ENCODE measurements at places on chromosomes 2 and 18. TPM values are rescaled to one million over a fixed set of nuclear protein-coding genes. Genes with fewer than 3 reads are reported as not detected.
A peak's percentile ranks its signal among the peaks of the same experiment; 100 is the strongest.

- no peak for DNase-seq
Observed at GRCh38 chr2:52077159-52077558, 1045.2 kb upstream of the NRXN1 start.

GRCh38 chr2:214577769-214578168 lies 166.9 kb downstream of the VWC2L start:
- no peak for DNase-seq

GRCh38 chr18:58269931-58270330 lies 225.9 kb downstream of the NEDD4L start:
- no peak for DNase-seq

- no peak for DNase-seq
Observed at GRCh38 chr18:32373995-32374394, 96.7 kb downstream of the GAREM1 start.

DNA sequence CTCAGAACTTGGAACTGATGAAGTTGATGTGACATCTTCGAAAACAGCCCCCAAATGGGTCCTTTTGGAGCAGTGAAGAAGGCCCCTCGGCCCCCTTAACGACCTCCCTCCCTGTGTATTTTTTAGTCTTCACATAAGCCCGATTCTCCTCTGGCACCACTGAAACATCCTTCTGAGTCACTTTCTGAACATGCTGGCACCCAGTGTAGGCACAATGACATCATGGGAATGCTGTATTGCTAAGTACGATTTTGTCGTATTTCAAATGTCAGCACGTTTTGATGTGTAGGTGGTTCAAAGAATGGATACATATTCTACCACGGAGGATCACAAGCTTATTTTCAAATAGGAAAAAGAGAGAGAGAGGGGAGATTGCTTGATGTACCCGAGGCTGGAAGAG lies 111.7 kb upstream of the RIOK3 start:
- no peak for DNase-seq

- DNase-seq, result no peak
Observed at GRCh38 chr2:6930923-6931647, 13.9 kb downstream of the RNF144A start.

Gene CRYBA2
- total RNA-seq, result not detected

Gene DYSF
- 23.1 TPM for total RNA-seq

DNA sequence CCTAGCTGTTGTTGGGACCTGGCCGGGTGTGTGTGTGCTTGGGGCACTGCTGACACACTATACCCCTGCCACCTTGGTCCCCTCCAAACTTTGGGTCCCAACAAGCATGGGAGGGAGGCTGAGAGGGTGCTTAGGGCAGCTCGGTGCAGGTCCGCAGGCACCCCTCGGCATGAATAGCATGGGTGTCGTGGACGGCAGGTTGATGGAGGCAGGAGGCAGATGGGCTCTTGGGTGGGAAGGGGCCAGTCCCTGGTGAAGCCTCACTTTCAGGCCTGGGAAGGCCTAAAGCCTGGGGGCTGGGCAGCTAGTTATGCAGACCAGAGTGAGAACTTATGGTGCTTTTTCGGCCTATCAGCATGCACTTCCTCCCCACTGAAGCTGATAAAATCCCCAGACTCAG lies 164.2 kb downstream of the CDH19 start:
- no peak for DNase-seq

Gene PNKD
- 33.9 TPM for total RNA-seq

Gene IL36RN
- total RNA-seq, result not detected

- no peak for DNase-seq
Observed at GRCh38 chr2:127695491-127696472, 5.5 kb upstream of the SFT2D3 start.

Gene MALL
- 38.5 TPM for total RNA-seq

Gene BOLL
- total RNA-seq, result not detected

DNA sequence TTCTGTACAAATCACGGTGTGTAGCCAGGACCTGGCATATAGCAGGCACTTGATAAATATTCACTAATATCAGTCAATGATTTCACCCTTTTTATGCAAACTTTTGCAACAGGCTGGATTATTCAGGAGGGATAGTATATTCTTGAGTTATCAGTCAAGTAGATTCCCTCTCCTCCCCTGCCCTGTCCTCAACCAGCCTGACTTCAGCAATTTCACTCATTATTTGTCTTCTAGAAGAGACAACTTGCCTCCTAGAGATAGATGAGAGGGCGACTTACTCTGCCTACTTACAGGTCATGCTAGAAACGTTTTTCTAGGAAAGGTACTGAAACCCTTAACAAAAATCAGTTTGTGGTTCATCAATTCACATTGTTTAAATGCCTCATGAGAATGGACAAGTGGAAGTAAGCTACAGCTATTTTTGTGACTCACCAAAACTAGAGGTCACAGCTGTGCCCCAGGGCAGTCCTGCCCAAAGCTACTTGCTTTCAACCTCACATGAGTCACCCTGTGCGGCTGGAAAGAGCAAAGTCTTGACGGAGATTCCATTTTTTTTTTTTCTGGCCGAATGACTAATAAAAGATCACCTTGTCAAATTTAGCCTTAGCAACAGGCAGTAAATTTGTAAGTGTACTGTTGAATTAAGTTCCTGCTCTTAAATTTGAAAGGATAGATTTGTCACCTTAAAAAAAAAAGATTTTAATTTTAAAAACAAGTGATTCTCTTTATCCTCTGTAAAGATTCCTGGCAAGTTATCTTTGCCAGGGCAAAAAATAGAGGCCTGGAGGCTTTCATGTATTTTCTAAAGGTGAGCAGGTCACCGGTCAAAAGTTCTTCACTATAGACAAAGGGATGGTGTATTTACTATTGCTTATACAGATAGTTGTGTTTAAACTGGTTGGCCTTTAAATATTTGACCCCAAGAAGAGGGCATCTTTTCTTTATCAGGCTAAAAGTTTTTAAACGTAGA lies 109.0 kb upstream of the SLC35G4 start:
- DNase-seq, result no peak

Gene GPAT2
- 4.3 TPM for total RNA-seq

Gene CYB5A
- total RNA-seq, result 547 TPM

Gene CCDC74A
- total RNA-seq, result 3.3 TPM

Gene UPP2
- not detected for total RNA-seq

- DNase-seq, result no peak
Observed at GRCh38 chr2:240603846-240604245, 17.3 kb downstream of the CAPN10 start.

GRCh38 chr18:24632158-24632988 lies 171.9 kb downstream of the HRH4 start:
- DNase-seq, result no peak

Gene MRO
- 3.5 TPM for total RNA-seq

DNA sequence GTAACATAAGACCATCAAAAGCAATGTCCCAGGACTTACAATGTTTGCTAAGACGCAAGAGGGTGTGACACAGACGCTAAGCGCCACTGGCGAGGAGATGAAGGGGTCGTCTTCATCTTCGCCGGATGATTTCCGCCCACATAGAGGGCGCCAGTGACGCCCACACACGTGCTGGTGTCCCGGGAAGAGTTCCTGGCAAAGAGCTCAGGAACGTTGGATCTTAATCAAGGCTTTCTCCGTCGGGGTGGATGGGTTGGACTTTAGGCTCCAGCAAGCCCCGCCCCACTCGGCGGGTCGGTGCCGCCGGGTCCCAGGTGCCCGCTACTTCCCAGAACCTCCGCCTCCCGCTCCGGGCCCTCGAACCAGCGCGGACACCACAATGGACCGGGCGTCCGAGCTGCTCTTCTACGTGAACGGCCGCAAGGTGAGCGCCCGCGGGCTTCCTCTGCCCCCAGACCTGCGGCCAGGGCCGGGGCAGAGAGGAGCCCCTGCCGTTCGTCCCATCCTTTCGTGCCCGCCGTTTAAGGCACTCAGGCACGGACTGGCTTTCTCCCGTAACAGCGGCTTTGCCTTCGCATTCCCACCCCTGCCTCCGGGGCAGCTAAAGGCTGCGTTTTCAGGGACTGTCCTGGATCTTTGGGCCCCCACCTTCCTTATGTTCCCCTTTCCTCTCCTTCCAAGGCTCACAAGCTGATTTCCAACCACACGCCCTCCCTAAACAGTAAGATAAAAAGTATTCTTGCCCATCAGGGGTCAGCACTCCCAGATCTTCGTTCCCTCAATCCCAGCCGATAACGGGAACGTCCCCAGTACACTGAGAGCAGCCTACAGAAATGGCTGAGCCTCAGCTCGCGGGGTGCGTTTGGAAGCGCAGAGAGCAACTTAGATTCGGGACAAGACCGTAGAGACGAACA lies at the start of gene AOX1:
Gene AOX1, plus strand, starts transcription at position 285 of the 914 bp plus-strand sequence. Its CDS starts 95 bp downstream, at position 380.
- peak; percentile 32 for DNase-seq

DNA sequence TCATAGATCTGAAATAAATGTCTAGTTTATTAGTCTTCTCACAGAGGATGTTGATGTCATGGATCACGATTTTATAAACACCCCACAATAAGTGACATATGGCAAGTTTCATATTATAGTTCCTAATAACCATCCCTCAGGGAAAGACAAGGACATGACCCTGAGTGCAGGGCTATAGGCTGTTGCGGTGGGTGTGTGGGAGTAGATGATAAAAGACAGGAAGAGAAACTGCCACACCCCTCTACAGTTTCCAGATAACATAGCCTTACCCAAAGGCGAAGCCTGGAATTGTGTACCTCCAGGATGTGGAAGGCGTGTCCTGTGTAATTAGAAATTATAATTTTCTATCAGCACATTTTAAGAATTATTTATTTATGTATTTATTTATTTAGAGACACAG lies 2.4 kb upstream of the NEDD4L start:
- no peak for DNase-seq

DNA sequence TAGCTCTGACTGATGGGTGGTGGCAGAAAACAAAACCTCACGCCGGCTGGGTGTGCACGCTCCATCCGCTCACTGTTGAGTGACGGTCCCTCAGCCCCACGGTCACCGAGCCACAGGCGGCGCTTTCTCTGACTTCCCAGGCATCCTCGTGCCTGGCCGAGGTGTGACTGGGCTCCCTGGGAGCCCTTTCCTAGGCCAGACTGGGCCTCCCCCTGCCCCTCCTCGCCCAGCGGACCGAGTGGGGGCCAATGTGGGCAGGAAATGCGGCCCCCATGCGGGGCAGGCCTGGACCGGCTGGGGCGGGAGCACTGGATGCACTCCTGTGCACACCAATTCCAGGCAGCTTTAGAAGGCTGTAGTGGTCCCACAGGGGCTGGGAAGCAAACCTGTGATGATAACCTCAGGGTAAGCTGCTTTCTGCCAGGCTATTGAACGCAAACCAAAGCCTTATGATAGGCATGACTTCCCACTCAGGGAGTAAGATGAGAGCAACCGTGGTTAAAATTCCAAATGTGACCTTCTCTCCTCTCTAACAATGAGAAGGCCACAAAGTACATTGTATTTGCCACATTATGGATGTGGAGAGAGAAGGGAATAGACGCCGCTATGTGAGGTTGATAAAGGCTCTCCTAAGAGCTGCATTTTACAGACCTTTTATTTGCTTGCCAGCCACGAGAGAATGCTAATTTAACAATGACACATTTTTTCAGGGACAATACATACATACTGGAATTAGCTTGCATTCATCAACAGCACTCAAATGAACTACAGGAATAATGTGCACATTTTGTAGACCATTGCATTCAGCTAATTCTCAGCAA lies 83.9 kb upstream of the PGAP1 start:
- no peak for DNase-seq

GRCh38 chr18:79789901-79790890 lies 7.5 kb upstream of the KCNG2 start:
- no peak for DNase-seq

Gene RAB6C
- not detected for total RNA-seq

Gene ALPP
- not detected for total RNA-seq

- DNase-seq, result no peak
Observed at GRCh38 chr18:62453864-62454263, 69.0 kb upstream of the ZCCHC2 start.

GRCh38 chr2:108988796-108989713 lies at the start of gene EDAR:
TSS of gene EDAR (minus strand) at chr2:108989220. CDS start at chr2:108931014, 58,206 bp downstream.
- no peak for DNase-seq

DNA sequence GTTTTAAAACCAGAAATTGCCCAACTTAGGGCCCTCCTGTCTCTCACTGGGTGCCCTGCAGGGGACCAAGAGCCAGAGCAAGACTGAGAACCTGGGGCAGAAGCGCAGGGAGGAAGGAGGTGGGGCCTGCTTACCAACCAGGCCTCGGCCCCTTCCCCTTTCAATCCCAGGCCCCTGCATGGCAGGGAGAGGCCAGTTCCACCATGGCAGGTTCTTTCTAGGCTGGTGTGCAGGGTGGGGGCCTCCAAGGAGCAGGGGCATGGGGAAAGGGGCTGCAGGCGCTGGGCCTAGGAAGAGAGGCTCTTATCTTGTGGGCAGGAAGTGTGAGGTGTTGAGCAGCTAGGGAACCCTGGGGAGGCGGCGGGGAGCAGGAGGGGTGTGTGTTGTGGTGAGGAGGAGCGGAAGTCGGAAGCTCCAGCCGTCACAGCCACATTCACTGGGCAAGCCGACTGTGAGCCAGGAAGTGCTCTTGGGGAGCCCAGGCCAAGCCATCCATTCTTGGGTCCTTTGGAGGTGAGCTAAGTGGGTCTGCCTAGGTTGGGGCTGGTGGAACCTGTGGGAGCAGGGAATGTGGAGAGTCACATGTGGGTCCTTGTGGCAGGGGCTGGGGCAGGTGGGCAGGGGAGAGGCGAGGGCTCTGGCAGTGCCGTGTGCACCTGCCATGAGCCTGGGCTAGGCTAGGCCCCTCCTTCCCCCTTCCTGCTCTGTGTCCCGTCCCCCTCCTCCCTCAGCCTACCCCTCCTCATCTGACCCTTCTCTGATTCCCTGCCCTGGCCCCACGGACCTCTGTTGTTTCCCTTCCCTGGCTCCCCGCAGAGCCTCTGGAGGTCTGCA lies at the start of gene PSD4:
Gene PSD4, plus strand, starts transcription at position 430 of the 834 bp plus-strand sequence. CDS start 8,486 bp downstream, outside the sequence.
- no peak for DNase-seq
